ENCODE measurements at places on chromosomes 4 and X. TPM values are rescaled to one million over a fixed set of nuclear protein-coding genes. Genes with fewer than 3 reads are reported as not detected.

- peak; percentile 17 for DNase-seq
- no peaks in the 10 kb centered on the region for H3K27me3 ChIP-seq
- no peak overlapping the region for H3K4me3 ChIP-seq
These were observed 35.2 kb upstream of the PHEX start for GRCh38 chrX:21996872-21997455.

GRCh38 chrX:115562480-115562847, 1.5 kb downstream of the PLS3 start:
- DNase-seq: peak; percentile 56
- H3K4me3 ChIP-seq: peak overlapping the region; percentile 60
- H3K27me3 ChIP-seq: no peaks in the 10 kb centered on the region
- peak overlapping the region; percentile 94 for H3K27ac ChIP-seq

The GPC3 gene
- total RNA-seq: not detected

- no peak overlapping the region for H3K4me3 ChIP-seq
- DNase-seq: peak; percentile 76
- H3K4me1 ChIP-seq: peaks cover 34% of the 10 kb centered on the region
- peaks cover 40% of the 10 kb centered on the region for H3K36me3 ChIP-seq
- H3K27me3 ChIP-seq: no peaks in the 10 kb centered on the region
- H3K27ac ChIP-seq: peak overlapping the region; percentile 43
These were observed 108.3 kb downstream of the CDS1 start for GRCh38 chr4:84691170-84691691.

The TCEANC gene
- 1.8 TPM for total RNA-seq

- H3K4me3 ChIP-seq: no peak overlapping the region
- no peaks in the 10 kb centered on the region for H3K27me3 ChIP-seq
These were observed 70.4 kb upstream of the ELOVL6 start for GRCh38 chr4:110268790-110269189.

- no peaks in the 10 kb centered on the region for H3K27me3 ChIP-seq
- H3K4me3 ChIP-seq: no peak overlapping the region
- H3K4me1 ChIP-seq: no peaks in the 10 kb centered on the region
- H3K27ac ChIP-seq: no peak overlapping the region
- no peaks in the 10 kb centered on the region for H3K36me3 ChIP-seq
These were observed 183.0 kb downstream of the LDB2 start for GRCh38 chr4:16715482-16715881.
